ENCODE measurements at places on chromosomes 1 and 21. TPM values are rescaled to one million over a fixed set of nuclear protein-coding genes. Genes with fewer than 3 reads are reported as not detected.

GRCh38 chr1:80194221-80194620 is 1187.7 kb upstream of the ADGRL4 start:
- H3K36me3 ChIP-seq = no peaks in the 10 kb centered on the region
- H3K27me3 ChIP-seq = no peaks in the 10 kb centered on the region
- H3K4me1 ChIP-seq = no peaks in the 10 kb centered on the region
- no peak overlapping the region for H3K27ac ChIP-seq

DNA sequence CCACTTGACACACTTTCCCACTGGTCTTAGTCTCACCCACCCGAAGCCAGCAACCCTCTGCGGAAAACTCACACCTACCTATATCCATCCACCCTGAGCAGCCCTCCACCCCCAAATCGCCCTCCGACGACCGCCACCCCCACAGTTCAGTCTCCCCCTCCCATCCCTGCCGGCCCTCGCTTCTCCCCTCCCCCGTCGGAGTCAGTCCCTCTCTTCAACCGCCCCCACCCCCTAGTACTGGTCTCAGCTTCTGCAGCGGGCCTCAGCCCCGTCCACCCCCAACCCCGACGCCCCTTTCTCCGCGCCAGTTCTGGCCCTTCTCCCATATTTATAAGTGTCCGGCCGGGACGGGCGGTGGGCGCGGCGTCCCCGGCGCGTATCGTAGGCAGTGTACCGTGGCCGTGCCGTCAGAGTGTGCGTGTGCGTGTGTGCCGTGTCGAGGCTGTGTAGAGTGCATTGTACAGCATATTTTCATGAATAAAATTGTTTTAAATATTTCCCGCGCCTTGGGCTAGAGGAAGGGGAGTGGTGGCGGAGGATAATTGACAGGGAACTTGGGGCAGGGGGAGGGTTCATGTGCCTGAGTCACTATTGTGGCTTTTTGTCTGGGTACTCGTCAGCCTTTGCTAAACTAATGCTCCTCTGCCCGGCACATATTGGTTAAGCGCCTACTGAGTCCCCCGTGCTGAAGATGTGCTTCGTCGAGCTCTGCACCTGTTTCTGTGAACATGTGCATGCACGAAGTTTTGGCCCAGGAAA is 22.0 kb downstream of the FOXO6 start:
- no peak overlapping the region for H3K27ac ChIP-seq
- peak; percentile 47 for DNase-seq
- H3K4me1 ChIP-seq = peaks cover 17% of the 10 kb centered on the region
- H3K27me3 ChIP-seq = peaks cover 64% of the 10 kb centered on the region

- DNase-seq = no peak
- H3K27ac ChIP-seq = no peak overlapping the region
- no peaks in the 10 kb centered on the region for H3K36me3 ChIP-seq
- peaks cover 3% of the 10 kb centered on the region for H3K4me1 ChIP-seq
- H3K4me3 ChIP-seq = no peak overlapping the region
- H3K27me3 ChIP-seq = peaks cover 64% of the 10 kb centered on the region
Observed at GRCh38 chr1:212953321-212953720, 3.0 kb downstream of the VASH2 start.

GRCh38 chr1:103527331-103527730 is 1.8 kb downstream of the RNPC3 start:
- H3K36me3 ChIP-seq = peaks cover 13% of the 10 kb centered on the region
- no peak for DNase-seq
- H3K27me3 ChIP-seq = no peaks in the 10 kb centered on the region
- H3K4me3 ChIP-seq = peak overlapping the region; percentile 99
- H3K4me1 ChIP-seq = peaks cover 65% of the 10 kb centered on the region

GRCh38 chr1:200415789-200416593 is 6.2 kb upstream of the ZNF281 start:
- no peaks in the 10 kb centered on the region for H3K27me3 ChIP-seq
- H3K4me1 ChIP-seq = no peaks in the 10 kb centered on the region
- no peaks in the 10 kb centered on the region for H3K36me3 ChIP-seq
- H3K4me3 ChIP-seq = no peak overlapping the region
- H3K27ac ChIP-seq = no peak overlapping the region

DNA sequence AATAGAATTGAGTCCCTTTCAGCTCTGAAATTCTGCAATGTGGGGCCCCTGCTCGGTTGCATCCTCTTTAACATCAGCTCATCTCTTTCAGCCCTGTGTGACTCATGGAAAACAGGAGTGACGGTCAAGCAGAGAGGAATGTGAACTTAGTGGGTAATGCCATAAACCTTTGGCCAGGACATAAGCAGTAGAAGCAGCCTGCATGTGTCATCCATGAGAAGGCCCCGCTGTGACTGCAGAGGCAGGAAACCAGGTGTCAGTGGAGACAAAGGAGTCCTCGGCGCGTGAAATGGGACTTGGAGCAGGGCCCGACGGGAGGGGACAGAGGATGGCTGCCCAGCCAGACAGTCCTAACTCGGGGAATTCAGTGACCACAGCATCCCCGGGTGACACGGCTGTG is 21.1 kb upstream of the EPHB2 start:
- no peaks in the 10 kb centered on the region for H3K36me3 ChIP-seq
- H3K4me1 ChIP-seq = no peaks in the 10 kb centered on the region

DNA sequence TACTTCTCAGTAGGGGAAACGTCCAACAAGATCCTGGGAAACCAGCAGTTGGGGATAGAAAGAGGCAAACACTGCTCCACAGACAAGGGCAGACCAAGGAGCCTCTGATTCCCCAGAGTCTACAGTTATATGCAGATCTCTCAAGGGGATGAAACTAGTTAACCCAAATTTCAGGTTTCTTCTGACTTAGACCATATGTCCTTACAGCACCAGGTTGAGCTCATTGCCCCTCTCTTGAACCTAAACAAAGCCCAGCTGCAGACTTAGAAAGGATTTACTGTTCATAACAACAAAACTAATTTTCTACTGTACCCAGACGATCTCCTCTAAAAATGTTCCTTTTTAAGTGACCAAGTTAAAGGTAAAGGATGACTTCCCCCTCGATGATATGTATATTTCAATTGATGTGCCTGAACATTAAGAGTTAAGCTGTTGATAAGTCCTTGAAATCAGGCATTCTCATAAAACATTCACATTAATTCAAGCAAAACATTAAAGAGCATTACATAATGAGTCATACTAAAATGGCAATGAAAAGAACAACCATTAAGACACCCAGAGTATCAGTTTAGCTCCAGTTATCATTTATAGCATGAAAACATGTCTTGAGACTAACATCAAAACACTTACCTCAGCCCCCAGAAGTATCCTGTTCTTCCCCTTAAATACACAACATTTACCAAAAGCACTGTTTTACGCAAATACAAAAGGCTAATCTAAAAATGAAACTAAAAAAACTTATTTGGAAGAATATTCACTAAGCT is 24.1 kb downstream of the SMYD3 start:
- H3K4me3 ChIP-seq = no peak overlapping the region
- H3K36me3 ChIP-seq = peaks cover 11% of the 10 kb centered on the region
- H3K4me1 ChIP-seq = peaks cover 30% of the 10 kb centered on the region
- H3K27me3 ChIP-seq = no peaks in the 10 kb centered on the region
- no peak for DNase-seq
- H3K27ac ChIP-seq = peak overlapping the region; percentile 7

The UTP25 gene
- polyA plus RNA-seq = 3.1 TPM

The IQCC gene
- 0.60 TPM for polyA plus RNA-seq

The AMIGO1 gene
- 17.8 TPM for polyA plus RNA-seq

The LRRC53 gene
- polyA plus RNA-seq = not detected
